ENCODE measurements at places on chromosomes 7 and 10.

GRCh38 chr10:90709727-90710126 lies 148.1 kb downstream of the HTR7 start:
- DNase-seq, result no peak

GRCh38 chr10:35607475-35608327 lies 2.6 kb downstream of the GJD4 start:
- no peak for DNase-seq

- DNase-seq, result no peak
These were observed 628 bp downstream of the MRPS33 start for GRCh38 chr7:141014125-141014523.

DNA sequence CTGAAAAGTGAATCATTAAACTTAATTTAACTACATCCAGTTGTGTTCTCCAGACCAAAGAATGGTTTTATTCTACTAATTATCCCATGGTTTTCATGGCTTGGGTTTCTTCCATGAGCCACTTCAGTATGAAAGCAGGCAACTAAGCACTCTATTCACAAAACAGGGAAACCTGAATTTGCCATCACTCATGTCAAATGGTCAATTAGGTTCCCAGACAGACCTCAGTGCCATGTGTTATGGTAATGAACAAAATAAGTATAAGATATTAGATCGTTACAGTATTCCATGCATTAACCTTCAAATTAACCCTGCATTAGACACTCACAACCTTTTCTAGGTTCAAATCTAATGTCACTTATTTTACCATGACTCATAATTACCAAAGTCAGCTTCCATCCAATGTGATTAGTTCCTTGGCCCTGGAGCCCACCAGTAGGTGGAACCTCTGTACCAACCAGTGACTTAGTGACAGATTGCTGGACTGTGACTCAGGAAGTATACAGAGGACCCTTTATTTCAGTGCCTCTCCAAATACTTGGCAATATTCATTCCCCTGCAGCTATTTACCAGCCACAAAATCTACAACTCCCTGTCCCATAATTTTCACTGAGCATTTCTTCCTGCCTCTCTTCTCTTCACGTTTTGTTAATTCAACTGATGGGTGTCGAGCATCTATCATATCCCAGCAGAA lies 1270.2 kb upstream of the SORCS1 start:
- no peak for DNase-seq

- no peak for DNase-seq
These were observed 35.4 kb upstream of the FAM20C start for GRCh38 chr7:157008-157310.

DNA sequence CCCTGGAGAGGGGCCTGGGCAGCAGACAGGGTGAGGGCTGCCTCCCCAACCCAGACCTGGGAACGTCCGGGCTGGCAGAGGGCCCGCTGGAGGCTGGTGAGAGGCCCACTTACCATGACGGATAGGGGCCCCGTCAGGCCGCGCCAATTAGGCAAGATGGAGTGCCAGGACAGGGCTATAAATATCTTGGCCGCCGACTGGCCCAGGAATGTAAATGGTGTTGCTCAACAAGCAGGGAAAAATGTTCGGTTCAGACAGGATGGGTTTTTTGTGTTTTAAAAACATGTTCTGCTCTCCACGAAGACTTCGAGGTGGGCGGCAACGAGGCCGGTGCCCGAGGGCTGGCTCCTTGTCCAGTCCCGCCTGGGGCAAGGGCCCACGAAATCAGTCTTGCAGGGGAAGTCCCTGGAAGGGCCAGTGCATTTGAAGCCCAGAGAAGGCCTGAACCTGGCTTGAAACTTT lies 35.8 kb upstream of the ELN start:
- no peak for DNase-seq

- no peak for DNase-seq
These were observed 22.3 kb upstream of the FAM133B start for GRCh38 chr7:92612501-92612900.

GRCh38 chr10:103715430-103715829 lies 139.9 kb downstream of the SH3PXD2A start:
- DNase-seq, result no peak

DNA sequence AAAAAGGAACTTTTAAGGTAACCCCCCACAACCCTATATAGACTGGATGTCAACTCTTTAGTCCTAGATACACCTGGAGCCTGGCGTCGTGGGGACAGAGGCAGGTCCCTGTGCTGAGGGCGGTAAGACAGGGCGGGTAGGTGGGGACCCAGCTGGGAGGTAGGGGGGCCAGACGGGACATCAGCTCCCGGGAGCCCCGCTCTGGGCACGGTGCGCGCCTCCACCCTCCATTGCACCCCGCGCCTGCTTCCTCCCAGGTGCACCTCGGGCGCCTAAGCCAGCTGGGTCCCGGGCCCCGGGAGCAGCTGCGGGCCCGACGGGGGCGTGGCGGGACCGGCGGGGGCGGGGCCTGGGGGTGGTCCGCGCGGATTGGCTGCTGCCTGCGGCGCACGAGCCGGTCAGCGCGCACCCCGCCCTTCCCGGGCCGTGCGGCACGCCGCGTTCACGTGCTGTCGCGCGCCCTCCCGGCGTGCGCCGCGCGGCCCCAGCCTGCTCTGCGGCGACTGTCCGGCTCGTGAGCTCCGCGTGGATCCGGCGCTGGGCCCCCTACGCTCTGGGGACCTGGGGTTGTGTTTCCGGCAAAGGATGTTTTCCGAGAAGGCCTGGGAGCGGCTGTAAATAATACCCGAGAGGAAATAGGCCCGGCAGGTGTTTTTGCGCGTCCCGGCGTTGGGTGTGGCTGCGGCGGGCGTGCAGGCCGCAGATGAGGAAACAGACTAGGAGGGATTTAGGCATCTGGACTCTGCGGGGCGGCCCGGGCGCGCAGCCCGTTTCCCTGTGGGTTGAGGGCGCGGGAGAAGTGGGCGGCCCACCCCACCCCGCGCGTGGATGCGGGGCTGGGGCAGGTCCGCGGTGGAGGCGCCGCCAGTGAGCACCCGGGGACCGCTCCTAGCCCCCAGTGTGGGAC lies 39.1 kb upstream of the PFKFB3 start:
- DNase-seq, result peak; percentile 87

DNA sequence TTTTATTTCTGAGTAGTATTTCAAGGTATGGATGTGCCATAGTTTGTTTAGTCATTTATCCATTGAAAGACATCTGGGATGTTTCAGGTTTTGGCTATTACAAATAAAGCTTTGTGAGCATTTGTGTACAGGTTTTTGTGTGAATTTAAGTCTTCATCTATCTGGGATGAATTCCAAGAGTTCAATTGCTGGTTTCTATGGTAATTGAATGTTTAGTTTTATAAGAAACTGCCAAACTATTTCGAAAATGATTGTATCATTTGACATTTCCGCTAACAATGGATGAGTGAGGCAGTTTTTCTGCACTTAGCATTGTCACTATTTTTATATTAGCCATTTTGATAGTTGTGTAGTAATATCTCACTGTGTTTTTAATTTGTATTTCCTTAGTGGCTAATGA lies 99.4 kb downstream of the WDFY4 start:
- no peak for DNase-seq

DNA sequence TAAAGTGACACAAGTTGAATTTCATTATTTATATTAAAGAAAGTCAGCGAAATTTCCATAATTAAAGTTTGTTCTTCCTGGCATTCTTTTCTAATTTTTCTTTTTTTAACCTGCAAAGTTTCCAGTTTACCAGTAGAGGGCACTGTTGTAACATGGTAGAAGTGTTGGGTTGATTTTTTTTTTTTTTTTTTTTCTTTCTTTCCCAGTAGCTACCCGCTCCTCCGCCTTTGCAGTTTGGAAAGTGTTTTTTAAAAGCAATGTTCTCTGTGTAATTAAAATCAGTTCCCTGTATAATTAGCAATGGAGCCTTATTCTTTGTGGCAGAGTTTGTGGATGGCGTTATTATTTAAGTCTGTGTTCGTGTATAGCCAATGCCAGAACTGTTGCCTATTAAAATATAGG lies 53.7 kb downstream of the TAF3 start:
- no peak for DNase-seq

GRCh38 chr10:805620-806305 lies 116.3 kb upstream of the DIP2C start:
- DNase-seq, result peak; percentile 52

- DNase-seq, result no peak
These were observed 5.7 kb upstream of the PIP start for GRCh38 chr7:143126146-143126545.

DNA sequence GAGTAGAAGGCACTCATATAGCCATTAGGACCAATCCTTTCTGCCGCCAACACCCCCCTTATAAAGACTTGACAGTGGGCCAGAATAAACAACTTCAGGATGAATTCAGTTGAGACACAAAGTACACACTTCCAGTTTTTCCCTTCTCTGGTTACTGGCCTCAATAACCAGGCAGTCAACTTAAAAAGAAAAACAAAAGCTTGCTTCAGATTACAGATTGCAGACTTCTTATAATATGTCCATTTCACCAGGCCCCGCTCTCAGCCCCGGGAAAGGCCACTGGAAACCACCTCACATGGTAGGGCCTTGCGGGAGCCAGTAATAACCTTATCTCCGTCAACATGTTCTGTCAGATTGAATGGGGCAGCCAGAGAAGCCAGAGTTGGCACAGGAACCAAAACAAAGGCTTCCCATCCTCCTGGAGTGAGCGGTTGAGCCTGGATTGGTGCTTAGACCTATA lies 108.8 kb downstream of the EGFR start:
- no peak for DNase-seq

DNA sequence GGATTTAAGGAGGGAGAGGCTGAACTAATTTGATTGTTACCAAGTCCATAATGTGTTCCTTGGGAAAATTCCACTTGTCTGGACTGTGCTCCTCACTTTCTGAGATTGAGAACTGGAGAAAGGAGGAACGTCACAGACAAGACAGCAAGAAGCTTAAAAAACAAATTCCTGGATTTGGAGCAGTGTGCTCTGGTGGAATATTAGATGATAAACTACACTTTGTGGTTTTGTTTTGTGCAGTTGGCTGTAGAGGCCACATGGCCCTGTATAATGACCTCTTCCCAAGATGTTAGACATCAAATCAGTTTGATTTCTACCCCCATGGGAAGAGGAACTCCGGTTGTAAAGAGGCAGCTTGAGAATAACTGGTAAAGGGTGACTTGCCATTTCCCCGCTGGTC lies 421.3 kb upstream of the GALNT17 start:
- DNase-seq, result no peak

DNA sequence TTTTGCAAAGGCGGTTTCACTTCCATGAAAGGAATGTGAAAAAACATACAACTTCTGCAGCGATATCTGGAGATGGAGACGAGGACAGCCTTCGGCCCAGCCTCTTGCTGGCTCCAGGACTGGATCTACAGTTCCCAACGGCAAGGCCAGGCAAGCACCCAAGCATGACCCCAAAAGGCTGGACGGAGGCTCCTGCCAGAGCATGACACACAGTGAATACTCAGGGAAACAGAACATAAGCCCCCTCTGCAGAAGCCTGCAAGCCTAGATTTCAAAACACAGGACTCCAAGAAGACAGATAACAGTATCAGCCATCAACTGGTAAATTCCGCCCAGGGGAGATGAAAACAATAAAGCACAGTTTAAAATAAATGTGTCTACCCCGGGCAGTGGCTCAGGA lies 3.3 kb upstream of the LRRC27 start:
- DNase-seq, result no peak

- no peak for DNase-seq
These were observed 8.2 kb downstream of the EGFR start for GRCh38 chr7:55026867-55027490.

GRCh38 chr10:17504547-17505245 lies 50.3 kb upstream of the ST8SIA6 start:
- no peak for DNase-seq

GRCh38 chr7:157679607-157680006 lies 342.8 kb downstream of the DNAJB6 start:
- peak; percentile 51 for DNase-seq

DNA sequence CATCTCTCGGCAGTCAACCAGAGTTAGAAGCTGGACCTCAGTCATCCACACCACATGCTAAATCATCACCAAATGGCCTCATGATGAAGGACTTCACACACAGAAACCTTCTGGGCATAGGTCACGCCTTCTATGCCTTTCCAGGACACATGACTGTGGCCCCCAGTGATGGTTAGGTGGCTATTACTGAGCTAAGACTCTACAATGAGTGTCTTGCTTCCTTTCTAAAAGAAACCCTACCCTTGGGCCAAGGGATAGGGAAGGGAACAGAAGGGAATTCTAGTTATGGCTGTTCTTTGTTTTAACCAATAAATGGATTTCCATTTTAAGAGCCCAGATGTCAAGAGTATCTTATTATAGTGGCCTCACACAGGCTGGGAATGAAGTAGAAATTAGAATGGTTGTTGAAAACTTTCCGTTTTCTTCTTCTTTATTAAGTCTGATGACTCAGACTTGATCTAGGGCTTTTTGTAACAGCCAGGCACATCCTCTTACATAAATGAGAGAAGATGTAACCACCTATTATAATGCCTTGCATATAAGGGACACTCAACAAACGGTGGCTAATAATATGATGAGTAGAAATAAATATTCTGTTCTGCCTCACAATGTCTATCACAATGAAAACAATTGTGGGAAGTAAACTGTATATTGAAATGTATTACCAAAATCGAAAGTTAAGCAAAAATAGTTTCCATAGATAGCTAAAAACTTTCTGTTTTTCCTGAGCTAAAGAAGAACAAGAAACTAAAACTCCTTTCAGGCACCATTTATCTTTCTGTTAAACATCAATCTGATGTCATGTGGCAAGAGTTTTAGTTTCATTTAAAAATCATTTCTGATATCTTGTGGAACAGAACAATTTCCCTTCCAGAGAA lies 62.5 kb upstream of the TOMM7 start:
- DNase-seq, result no peak

GRCh38 chr10:2214092-2214491 lies 476.8 kb upstream of the ADARB2 start:
- no peak for DNase-seq

- DNase-seq, result no peak
These were observed 15.0 kb downstream of the CCDC6 start for GRCh38 chr10:59891349-59891748.

DNA sequence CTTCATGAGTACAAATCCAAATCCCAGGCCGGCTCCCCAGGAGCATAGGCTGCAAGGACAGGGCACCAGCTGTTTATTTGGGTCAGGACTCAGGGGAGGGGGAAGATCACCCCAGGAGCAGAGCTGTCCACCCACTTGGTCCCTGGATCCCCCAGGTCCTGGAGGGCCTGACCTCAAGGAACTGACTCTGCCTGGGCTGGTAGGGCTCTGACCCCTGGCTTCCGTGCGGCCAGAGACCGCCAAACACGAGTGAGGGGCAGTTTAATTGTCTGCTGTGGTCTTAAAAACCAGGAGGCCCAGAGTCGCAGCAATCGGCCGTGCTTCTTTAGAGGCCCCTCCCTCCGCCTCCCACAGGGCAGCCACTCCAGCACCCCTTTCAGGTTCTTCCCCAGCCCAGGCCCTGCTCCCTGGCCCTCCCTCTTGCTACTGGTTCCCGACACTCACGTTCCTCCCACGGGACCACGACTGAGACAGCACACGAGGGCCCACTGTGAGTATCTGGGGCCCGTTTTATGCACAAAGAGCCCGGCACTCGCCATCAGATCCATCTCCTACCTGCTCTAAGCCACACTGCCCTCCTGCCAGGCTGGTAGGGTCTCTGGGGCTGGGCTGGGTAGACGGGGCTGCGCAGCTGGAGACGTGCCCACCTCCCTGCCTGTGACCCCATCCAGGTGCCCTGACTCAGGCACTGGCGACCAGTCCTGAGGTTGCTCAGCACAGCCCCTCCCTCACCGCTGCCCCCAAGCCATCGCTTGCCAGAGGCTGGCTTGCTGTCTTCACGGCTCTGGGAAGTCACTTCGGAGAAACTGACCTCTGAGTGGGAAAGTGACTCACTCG lies 30.0 kb upstream of the CFAP46 start:
- DNase-seq, result no peak
